GM19239 (cell line): ENCODE measurements at places on chromosomes 2 and 18.

- DNase-seq = no peak
Measured at GRCh38 chr2:85234868-85235267, 92.9 kb downstream of the TGOLN2 start.

DNA sequence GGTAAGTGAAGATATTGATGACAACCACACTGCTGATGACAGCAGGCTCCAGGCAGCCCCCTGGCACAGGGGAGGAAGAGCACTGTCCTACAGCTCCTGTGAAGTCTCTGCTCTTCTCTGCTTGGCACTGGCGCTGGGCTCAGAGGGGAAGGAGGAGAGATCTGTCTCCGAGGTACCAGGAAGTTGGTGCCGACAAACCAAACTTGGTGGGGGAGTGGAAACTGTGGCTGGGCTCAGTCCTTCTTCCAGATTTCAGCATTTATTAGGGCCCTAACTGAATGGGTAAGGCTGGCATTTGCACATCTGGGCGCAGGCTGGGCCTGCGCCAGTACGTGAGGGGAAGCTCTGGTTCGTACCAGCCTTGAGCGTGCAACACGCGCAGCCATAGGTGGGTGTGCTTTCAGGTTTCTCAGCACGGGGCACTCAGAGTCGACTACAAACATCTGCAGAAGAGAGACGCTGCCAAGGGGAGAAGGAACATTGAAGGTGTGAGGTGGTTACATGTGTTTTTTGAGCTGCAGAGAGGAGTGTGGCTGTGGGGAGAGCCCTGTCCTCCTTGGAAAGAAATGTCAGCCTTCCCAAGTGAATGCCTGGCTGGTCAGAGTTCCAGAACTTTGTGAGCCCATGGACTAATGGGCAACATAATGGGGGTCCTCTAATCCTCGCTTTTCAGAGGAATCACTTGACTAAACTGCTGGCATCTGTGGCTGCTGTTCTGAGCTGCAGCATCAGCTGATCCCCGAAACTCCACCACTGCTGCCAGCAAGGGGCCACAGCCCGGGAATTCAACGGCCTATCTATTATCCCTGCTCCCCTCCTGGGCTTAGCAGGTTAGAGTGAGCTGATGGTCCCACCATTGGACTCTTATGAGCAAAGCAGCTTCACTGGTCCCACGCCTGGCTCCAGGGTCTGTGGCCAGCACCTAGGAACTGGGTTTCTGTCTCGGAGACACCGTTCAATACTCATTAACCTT, 55.2 kb upstream of the SEMA4C start:
- DNase-seq = no peak

DNA sequence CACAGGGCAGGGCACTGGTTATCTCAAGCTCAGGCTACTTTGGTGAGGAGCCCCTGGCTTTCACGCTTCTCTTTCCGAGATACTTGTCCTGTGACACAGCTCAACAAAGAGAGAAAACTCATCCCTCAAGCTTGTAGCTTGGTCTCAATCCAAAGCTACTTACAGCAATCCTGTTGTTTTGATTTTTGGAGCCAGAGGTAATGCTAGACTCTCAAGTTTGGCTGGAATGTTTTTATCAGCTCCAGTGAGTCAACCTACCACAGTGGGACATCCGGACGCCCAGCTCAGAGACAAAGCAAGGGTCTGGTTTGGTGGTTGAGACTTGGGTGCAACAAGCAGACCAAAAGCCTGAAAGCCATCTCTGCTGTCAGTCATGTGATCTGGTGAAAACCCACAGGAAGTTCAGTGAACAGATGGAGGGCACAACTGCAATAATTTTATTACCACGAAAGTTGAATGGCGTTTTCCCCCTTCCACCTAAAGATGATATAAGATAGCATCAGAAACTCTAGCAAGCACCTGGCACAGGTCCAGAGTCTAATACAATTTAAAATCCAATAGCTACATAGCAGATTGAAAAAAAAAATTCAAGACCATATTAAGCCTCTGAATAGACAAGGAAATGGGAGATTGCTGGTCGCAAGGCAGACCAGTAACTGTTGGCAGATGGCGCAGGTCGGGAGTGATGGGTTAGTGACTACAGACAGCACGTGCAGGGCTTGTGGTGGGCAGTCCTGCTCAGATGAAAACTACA, 102.3 kb upstream of the SMAD7 start:
- no peak for DNase-seq

GRCh38 chr18:35022426-35023001, 18.7 kb upstream of the MAPRE2 start:
- no peak for DNase-seq

- DNase-seq = no peak
Measured at GRCh38 chr2:27291865-27292264, 9.6 kb downstream of the TRIM54 start.

DNA sequence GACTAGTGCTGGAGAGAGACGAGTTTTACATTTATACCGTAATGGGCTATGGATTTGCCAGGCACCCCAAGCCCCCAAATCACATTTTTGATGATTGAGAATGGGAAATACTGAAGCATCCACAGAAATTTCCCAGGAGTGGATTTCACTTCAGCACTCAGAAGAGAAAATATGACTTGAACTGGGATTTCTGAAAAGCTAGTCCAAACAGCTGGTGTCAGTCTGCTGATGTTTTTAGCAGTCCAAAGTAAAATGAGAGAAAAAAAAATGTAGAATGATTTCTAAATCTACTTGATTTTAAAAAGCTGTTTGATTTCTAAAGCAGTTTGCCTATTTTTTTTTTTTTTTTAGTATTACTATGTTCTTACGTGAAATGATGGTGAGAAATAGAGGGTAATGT, 105.0 kb downstream of the PLEKHM3 start:
- no peak for DNase-seq

GRCh38 chr2:233135421-233135820, 75.3 kb downstream of the INPP5D start:
- no peak for DNase-seq

DNA sequence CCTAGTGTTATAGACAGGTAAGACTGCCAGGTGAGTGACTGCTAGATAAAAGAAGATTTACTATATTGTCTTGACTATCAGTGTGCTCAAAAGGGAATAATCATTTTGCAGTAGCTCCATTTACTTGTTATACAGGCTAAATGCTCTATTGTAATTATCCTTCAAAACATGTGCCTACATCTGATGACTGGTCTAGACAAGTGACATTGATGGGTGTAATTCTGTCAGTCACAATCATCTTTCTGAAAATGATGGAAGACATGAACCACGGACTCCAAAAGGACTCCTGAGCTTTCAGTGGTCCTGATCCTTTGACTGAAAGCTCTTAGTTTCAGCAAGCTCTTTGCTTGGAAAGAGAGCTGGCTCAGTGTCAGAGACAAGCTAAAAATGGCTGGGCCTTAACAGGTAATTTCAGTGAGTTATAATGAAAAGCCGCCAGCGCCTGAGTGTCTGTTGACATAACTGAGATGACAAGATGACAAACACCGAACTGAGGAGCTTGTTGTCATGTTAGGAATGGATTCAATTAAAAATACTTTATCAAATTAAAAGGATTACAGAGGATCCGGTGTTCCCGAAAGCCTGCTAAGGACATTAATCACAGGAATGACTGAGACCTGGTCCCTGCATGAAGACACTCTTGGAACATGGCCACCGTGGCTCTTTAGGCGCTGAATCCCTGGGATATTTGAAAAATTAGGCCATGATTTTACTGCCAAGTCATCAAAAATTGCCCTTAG, 141.7 kb downstream of the CMPK2 start:
- DNase-seq = no peak

DNA sequence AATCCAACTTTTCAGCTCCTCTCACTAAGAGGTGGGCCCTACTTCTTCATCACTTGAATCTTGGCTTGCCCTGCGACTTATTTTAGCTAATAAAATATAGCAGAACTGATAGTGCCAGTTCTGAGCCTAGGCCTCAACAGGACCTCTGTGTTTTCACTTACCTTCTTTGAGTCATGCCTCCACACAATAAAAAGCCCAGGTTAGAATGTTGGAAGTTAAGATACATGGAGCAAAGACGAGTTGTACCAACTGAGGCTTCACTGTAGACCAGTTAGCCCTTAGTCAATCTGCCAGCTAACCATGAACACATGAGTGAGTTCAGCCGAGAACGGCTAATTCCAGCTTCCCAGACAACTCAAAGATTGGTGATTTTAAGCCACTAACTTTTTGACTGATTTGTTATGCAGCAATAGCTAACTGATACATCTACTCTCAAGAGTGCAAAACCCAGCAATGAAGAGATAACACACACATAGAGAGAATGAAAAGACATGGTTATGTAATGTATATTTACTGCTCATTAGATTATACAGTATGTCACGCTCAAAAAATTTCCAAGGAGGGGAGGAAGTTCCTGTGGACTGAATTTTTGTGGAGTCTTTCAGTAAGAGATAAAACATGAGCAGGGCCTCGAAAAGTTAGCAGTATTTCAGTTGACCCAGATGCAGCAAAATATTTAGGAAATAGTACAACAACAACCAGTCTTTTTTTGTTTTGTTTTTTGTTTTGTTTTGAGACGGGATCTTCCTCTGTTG, 181.1 kb downstream of the MYCN start:
- DNase-seq = no peak

DNA sequence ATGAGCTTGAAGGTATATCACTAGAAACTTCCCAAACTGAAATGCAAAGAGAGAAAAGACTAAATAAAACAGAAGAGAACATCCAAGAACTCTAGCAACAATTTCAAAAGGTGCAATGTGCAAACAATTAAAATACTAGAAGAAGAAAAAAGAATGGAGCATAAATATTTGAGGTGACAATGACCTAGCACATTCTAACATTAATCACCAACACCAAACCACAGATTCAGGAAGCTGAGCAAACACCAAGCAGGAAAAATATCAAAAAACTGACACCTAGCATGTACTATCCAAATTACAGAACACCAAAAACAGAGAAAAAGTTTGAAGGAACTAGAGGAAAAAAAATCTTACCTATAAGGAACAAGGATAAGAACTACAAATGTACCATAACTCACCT, 460.8 kb downstream of the IRS1 start:
- DNase-seq = no peak

GRCh38 chr18:15005313-15006130, 257.6 kb downstream of the ANKRD30B start:
- DNase-seq = no peak

DNA sequence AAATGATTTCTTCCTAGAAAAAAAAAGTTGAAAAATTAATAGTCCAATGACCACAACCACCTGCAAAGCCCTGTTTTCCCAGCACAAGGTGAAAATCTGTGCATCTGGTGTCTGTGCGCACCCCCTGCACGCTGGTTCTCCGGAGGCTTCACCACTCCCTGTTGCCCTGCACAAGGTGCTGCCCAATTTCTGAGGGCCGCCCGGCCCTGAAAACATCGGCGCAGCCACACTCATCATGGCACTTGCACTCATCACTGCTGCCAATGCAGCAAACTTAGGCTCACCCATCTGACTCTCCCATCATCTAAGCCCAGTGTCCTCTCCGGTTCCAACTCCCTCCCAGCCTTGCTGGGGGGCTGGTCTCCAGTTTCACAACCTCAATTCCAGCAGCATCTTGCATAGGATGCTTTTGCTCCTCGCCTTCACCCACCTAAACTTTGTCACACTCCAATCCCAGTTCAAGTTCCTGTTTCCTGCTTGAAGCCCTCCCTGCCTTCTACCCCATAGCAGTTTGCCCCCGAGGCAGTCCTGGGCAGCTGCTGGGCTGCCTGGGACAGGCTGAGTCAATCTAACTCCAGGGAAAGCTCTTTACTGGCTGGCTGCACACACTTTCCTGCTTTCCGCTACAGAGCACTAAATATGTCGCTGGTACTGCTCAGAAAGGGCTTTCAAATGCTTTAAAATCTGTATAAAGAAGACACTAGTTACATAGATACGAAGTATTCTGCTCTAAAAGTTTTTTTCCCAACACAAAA, 522.5 kb upstream of the ID2 start:
- DNase-seq = no peak

DNA sequence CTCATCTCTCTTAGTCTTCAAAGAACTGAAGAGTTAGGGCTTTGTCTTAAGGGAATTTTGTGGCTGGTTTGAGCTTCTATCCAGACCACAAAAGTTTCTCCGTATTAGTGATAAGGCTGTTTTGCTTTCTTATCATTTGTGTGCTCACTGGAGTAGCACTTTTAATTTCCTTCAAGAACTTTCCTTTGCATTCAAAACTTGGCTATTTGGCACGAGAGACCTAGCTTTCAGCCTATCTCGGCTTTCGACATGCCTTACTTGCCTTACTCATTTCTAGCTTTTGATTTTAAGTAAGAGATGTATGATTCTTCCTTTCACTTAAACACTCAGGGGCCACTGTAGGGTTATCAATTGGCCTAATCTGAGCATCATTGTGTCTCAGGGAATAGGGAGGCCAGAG, 29.9 kb downstream of the HDHD2 start:
- DNase-seq = no peak

GRCh38 chr18:28287146-28287545, 110.2 kb upstream of the CDH2 start:
- DNase-seq = no peak

- DNase-seq = no peak
Measured at GRCh38 chr2:56338232-56338631, 154.4 kb downstream of the CCDC85A start.

GRCh38 chr2:239913636-239914417, 111.3 kb downstream of the NDUFA10 start:
- DNase-seq = no peak

GRCh38 chr18:31579375-31579774, 12.3 kb upstream of the TTR start:
- no peak for DNase-seq

DNA sequence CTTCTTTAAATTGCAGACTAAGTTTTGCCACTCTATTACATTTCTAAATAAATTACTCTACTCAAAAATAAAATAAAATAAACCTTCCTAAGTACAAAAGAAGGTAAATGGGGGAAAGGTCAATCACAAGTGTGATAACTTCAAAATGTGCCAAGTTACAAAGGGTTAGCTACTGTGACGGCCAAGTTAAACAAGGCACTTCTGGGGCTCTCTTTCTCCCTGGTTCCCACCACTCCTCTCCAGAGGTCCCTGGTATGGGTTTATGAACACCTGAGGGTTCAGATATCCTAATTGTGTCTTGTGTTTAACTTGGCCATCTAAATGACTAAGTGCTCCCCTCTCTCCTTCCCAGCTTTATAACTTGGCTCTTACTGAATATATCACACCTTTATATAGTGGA, 5.4 kb downstream of the ZNF521 start:
- no peak for DNase-seq

DNA sequence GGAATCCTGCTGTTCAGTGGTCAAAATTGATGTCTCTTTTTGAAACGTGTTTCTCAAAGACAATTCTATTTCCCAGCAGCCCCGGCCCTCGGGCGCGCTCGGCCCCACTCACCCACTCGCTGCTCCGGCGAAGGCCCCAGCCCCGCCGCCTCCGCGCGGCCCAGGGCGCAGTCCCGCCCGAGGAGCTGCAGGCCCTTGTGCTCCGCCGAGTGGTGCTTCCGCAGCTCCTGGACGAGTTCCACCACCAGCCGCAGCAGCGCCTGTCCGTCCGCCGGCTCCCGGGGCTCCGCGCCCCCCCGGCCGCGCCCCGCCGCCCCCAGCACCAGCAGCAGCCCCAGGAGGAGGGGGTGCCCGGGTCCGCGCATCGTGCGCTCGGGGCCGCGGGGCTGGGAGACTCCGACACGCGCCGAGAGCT, 413 bp downstream of the ALKAL2 start:
- peak; percentile 26 for DNase-seq

GRCh38 chr2:183459466-183459865, 335.2 kb downstream of the NUP35 start:
- DNase-seq = no peak
